ENCODE measurements at places on chromosomes 6 and 20. TPM values are rescaled to one million over a fixed set of nuclear protein-coding genes. Genes with fewer than 3 reads are reported as not detected.

Gene NRN1
- total RNA-seq = 5.0 TPM

Gene IL17F
- not detected for total RNA-seq

Gene KCNK5
- 0.41 TPM for total RNA-seq

Gene DNAH8
- 0.14 TPM for total RNA-seq

Gene BTN1A1
- not detected for total RNA-seq

Gene C2
- total RNA-seq = 13.8 TPM

DNA sequence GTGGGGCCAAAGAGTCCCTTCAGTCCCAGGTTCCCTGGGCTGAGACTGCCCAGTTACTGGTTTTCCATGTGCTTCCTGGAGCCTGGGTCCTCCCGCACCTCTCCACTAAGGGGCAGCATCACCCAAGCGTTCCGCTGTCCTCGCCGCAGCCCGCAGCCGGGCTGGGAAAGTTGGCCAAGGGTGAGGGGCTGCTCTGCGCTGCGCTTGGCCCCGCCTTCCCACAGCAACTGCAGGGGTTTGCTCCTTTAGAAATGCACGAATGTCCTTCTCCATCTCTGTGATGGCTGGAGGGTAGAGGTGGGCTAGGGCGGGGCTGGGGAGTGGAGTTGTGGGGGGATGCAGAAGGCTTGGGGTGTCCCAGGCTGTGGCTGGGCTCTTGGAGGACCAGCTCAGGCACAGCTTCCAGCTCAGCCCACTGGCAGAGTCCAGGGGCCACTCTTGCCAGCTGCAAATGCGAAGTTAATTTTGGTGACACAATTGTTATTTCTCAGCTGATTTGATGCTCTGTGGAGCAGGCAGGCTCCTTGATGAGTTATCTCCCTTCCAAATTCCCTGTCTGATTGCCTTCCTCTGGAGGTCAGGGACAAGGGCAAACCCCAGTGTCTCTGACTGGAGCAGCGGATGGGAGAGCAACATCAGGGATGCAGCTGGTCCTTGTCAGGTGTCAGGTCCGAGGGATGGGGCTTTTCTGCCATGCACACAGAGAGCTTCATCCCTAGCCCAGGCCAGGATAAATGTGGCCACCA lies 63.2 kb downstream of the NOL4L start:
- no peak for DNase-seq

DNA sequence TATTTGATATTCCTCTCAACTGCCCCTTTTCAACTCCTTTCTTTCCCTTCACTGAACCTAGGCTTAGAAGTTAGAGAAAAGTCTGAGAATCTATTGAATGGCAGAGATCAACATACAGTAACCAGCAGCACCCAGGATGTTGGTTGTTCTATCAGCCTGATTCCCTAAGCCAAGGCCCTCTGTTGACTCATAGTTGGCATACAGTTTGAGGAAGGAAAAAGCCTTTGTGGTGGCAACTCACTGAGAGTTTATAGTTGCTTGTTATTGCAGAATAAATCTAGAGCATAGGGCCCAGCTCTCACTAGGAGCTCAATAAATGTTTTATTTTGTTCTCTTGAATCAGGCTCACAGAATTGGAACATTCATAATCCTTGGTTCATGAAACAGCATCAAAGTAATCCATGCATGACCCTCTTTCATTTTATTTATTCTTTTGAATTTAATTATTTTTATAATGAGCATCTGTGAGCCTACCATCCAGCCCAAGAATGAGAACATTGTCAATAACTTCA lies 119.1 kb upstream of the ADGRF1 start:
- no peak for DNase-seq

GRCh38 chr6:80433010-80433672 lies 326.7 kb downstream of the BCKDHB start:
- DNase-seq = no peak

- no peak for DNase-seq
Observed at GRCh38 chr6:148500402-148500801, 157.8 kb downstream of the SASH1 start.

GRCh38 chr6:78749326-78749725 lies 118.0 kb upstream of the IRAK1BP1 start:
- DNase-seq = no peak

GRCh38 chr6:135909737-135910387 lies 58.4 kb downstream of the PDE7B start:
- no peak for DNase-seq

DNA sequence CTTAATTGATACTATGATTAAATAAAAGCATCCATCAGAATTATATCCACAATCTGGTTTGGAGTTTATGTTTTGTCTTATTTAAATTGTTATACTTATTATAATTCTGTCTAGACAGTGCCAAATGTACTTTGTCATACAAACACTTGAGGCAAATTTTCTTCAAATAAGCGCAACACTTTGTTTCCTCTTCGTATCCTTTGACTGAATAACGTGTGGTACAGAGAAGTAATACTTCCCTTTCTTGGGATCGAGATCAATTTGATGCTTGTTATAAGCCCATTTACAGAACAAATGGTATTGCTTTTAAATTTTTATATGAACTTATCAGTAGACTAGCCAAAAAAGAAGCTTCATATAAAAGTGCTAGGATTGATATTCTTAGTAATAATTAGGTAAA lies 111.0 kb downstream of the ATG5 start:
- DNase-seq = no peak

GRCh38 chr6:93418033-93418407 lies 1.3 kb downstream of the EPHA7 start:
- no peak for DNase-seq

- DNase-seq = no peak
Observed at GRCh38 chr6:44494011-44494501, 106.5 kb downstream of the CDC5L start.

- no peak for DNase-seq
Observed at GRCh38 chr6:20791944-20792343, 257.7 kb downstream of the CDKAL1 start.

- no peak for DNase-seq
Observed at GRCh38 chr6:51474022-51474975, 613.1 kb downstream of the PKHD1 start.

DNA sequence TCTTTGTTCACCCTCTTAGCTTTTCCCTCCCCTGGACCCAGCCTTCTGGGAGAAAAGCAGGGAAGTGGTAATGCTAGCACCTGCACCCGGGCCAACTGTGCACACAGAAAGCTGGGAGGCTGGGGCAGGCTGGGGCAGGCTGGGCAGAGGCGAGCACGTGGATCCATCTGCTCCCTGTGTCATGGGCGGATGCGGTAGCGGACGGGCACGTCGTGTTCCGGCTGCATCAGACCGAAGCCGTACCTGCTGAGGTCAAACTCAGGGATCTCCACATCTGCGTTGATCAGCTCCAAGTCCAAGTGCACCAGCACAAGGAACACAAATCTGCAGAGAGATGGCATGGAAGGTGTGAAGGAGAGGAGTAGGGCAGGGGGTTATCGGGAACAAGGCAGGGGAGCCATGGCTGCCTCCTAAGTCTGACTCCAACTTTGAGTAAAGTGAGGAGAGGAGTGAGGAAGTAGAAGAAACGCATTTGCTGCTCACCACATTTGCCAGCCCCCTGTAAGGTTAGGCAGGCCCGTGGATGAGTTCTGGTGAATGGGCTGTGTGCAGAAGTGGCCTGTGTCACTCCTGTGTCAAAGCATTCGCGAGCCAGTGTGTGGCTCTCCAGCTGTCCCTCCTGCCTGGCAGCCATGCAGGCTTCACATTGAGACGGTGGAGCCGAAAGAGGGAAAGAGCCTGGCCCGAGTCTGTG lies 25.4 kb upstream of the KCNB1 start:
- no peak for DNase-seq

- no peak for DNase-seq
Observed at GRCh38 chr6:169738976-169739529, 12.3 kb downstream of the DYNLT2 start.

- no peak for DNase-seq
Observed at GRCh38 chr6:92550501-92550900, 868.9 kb downstream of the EPHA7 start.

DNA sequence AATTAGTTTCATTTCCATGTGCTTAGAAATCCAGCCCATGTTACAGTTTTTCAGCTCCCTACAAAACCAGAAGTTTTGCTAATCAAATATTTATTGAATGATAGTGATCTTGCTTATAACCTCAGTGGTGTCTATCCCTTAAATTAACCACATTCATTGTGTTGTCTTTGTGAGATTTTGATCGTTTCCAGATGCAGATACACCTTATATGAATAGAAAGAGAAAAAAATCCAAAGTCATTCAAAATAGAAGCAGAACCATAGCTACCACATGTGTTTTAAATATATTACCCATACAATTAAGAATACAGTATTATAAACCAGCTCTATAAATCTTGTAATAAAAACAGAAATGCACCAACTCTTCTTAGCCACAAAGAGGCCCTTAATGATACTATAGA lies 60.6 kb upstream of the RREB1 start:
- no peak for DNase-seq

DNA sequence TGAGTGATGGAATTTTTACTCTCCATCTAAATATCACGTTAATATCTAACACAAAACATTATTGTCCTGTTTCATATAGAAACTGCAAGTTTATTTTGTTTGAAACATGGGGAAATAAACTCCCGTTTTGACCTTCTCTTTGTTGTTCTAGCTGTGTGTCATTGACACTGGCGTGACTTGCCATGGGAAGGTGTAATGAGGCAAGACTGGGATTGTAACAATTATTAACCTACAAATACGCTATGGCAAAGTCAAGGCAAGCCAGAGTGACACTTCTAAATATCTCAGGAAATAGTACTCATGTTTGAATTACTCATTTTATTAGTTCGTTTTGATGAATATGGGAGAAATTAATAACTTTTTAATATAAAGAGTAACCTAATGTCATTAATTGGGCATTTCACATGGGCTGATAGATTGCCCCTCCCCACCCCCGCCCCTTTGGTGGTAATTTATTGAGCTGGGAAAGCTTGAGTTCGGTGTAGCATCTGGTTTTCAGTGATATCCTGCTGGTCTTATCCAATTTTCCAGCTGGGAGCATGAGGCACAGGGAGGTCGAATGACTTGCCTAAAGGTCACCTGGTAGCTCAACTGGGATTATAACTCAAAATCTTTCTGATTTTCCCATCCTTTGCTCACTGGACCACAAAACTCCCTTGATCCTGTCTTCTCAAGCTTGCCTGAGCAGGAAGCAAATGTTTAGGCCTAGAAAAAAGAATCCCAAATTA lies 380.6 kb upstream of the JAG1 start:
- DNase-seq = no peak

DNA sequence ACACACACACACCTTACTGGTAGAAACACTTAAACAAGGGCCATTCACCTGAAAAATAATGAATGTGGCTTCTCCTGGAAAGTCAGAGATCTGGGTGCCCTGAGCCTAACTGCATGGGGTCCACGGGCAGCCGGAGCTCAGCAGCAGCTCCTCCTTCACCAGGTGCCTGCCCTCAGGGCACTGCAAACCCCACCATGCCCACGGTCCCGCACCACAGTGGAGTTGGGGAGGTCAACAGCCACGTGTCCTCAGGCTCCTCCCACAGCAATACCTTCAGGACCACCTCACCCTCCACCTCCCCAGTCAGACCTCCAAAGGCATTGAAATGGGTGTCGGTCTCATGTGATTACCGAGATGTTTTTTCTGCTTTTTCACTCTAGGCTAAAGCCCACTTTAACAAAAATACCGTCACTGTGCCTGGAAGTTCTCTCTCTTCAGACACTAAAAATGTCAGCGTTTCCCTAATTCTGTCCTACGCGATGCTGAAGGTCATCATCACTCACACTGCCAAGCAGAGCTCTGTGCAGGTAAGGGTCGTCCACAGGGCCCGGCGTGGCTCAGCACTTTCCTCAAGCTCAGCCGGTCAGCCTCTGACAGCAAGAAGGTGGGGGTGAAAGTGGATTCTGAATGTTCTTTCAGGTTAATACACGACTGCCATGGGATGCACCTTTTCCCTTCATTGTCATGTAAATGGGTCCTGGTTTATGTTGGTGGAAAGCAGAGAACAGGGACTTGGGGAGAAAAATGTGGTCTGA lies 48.9 kb downstream of the CDK5RAP1 start:
- no peak for DNase-seq
